ENCODE measurements at places on chromosomes 16 and 17. TPM values are rescaled to one million over a fixed set of nuclear protein-coding genes. Genes with fewer than 3 reads are reported as not detected.
A peak's percentile ranks its signal among the peaks of the same experiment; 100 is the strongest.

GUCY2D gene
- not detected for total RNA-seq

BRIP1 gene
- 0.57 TPM for total RNA-seq

G6PC1 gene
- total RNA-seq: not detected

C17orf67 gene
- total RNA-seq: 2.9 TPM

GNAO1 gene
- 2.3 TPM for total RNA-seq

DNA sequence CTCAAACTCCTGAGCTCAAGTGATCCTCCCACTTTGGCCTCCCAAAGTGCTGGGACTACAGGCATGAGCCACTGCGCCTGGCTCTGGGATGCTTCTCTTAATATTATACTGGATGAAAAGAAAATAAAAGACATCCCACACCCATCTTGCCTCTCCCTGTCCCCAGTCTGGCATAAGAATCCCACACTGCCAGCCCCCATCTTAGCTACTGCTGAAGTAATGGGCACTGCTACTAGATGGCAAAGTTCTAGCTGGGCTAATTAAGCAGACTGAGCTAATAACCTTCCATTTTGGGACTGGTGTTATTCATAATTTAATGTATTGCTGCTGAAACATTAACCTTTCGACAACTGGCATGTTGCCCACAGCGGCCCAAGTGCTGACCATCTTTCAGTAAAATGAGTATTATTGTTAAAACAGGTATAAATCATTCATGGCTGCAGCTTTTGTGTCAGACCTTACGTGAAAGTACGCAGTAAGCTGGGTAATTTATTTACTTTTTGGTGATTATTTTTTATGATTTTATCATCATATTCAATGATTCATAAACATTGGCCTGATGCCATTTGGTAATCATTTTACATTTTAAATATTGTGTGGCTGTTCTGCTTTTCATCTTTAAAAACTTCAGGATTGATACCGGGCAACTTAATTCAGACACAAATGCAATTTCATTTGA lies 47.4 kb upstream of the ZFHX3 start:
- no peak for DNase-seq

- DNase-seq: no peak
These were observed 13.5 kb upstream of the ERCC4 start for GRCh38 chr16:13906168-13907089.

DNA sequence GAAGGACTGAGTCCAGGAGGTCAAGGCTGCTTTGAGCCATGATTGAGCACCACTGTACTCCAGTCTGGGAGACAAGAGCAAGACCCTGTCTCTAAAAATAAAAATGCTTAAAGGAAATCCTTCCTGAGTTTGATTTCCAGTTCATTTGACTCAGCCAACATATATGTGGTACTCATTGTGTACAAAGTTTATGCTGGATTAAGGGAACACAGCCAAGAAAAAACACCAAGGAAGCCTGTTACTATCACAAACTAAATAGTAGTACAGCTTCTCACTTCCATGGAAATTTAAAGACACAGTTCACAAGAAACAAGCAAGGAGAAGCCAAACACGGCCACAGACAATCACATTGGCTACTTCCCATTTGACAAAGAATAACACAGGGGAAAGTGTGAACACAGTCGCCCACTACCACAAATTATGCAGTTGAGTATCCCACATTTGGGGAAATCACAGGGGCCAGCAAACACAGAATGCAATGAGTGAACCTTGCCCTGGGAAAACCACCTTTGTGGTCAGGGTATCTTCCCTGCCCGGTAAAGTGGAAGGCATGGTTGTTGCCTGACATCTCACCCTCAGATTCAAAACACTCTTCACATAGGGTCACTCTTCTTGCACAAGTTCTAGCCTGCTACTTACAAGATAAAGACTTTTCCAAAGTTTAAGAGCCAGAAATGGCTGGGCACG lies 14.5 kb downstream of the TEX14 start:
- DNase-seq: no peak

DNA sequence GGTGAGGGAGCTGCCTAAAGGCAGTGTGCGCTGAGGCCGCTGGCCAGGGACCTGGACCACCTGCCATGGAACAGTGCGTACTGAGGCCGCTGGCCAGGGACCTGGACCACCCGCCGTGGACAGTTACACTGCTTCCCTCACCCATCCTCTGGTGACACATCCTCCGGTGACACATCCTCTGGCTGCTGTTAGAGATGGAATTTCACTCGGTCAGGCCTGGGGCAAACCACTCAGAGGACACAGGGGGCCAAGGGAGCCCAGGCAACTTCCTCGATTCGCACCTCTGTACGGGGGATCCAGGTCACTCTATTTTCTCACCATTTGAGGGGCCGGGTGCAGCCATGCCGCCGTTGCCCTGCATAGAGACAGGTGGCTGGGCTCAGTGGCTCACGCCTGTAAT lies 32.4 kb upstream of the RPTOR start:
- no peak for DNase-seq

DNA sequence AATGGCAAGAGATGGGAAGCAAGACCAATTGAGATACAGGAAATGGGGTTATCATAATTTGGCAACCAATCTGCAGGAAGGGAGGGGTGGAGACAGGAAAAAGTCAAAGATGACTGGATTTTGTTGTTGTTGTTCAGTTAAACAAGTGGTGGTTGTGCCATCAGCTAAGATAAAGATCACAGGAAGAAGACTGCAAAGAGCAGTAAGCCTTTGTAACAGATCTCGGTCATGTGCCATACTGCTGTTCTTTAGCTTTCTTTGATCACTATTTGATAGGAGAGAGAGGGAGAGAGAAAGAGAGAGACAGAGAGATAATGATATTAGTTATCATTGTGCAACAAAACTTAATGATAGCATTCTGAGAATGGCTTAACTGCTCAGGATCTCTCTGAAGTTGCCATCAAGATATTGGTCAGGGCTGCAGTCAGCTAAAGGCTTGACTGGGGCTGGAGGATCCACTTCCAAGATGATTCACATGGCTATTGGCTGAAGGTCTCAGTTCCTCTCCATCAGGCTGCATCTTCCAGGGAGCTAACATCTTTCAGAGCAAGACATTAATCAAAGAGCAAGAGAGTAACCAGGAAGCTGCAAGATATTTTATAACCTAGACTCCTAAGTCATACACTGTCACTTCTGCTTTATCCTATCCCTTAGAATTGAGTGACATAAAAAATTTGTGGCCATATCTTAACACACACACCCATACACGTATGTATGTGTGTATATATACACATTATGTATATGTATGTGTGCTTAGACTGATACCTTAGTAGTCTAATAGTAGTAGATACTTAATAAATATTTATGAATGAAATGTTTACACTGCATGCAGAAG lies 405.0 kb downstream of the SHISA9 start:
- no peak for DNase-seq

DNA sequence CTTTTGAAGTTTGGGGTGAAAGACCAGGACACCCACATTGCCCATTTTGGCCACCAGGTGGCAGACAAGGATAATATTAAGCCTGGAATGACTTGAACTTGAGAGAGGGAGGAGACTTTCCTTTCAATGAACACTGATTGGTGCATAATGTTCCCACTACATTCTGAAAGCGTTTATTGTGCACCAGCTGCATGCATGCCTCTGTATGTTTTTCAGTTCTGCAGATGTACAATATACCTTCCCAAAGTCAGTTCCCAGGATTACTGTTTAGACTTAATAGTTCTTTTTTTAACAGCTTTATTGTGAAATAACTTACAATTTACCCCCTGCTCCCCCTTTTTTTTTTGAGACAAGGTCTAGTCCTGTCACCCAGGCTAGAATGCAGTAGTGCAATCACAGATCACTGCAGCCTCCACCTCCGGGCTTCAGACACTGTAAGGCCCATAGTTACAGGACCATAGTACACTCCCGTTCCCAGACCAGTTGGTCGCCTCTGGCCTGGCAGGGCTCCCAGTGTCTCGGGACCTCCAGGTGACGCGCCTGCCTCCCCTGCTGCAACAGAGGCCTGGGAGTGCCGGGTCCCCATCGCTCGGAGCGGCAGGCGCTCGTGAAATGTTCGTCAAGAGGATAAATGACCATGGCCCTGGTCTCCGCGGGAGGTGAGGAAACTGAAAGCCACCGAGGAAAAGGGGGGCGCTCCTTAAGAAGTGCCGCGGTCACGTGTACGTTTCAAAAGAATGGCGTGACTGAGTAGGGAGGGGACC lies 12.2 kb downstream of the CES2 start:
- DNase-seq: peak; percentile 73

GRCh38 chr17:76562734-76563148 lies 22.9 kb downstream of the PRCD start:
- no peak for DNase-seq

DNA sequence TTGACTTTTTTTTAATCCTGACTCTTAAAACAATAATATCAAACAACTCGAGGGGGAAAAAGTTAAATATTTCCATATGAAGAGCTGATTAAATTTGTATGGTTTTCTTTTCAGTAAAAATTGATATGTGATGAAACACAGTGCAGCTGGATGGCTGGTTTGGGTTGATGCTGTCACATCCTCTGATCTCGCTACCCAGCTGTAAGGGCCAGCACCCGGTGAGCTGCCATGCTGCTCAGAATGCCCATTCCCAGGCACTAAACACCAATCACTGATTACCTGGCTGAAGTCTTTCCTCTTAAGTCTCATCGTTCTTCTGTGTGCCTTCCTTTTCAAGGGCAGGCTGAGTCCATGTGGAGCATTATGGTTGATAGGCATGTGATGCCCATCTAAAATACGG lies 234.3 kb downstream of the IRX3 start:
- DNase-seq: no peak
